Stimulated activated CD4-positive, alpha-beta T cell treated with anti-CD3 and anti-CD28 coated beads, Interleukin-4, amount 100 ng/mL, for 4 hours (primary cell): ENCODE measurements at places on chromosomes 7 and 10.

DNA sequence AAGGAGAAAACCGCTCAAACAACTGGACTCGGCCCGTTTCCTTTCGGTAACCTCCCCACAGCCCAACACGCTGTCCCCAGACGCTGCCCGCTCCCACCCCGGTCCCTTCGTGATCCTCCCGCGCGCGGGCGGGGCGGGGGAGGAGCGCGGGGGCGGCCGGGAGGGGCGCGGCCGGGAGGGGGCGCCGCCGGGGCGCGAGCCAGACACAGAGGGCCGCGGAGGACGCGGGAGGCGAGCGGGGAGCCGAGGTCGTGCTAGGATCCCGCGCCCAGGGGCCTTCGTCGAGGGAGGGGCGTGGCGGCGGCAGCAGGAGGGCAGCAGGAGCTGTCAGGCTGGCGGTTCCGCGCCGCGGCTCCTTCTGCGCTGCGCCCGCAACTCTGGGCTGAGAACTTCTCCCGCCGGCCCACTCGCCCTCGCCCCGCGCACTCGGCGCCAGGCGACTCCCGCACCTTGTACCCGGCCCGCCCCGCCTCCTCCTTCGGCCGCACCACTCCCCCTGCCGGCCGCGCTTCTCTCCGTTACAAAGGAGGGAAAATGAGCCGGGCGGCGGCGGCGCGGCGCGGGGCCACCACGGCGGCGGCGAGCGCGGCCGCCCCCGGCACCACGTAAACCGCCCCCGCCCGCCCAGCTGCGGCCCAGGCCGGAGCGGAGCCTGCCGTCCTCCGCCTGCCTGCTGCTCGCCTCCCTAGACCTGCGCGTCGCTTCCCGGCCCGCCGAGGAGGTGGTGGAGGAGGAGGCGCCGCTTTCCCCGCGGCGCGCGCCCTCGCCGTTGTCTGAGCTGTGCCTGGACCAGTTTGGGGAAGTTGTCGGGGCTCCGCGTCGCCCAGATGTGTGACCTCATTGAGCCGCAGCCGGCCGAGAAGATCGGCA, at the start of gene CDK14:
TSS of gene CDK14 (plus strand) at position 521 of the 870 bp plus-strand sequence. CDS start at position 828, 307 bp downstream.
- peak; percentile 1 for DNase-seq

DNA sequence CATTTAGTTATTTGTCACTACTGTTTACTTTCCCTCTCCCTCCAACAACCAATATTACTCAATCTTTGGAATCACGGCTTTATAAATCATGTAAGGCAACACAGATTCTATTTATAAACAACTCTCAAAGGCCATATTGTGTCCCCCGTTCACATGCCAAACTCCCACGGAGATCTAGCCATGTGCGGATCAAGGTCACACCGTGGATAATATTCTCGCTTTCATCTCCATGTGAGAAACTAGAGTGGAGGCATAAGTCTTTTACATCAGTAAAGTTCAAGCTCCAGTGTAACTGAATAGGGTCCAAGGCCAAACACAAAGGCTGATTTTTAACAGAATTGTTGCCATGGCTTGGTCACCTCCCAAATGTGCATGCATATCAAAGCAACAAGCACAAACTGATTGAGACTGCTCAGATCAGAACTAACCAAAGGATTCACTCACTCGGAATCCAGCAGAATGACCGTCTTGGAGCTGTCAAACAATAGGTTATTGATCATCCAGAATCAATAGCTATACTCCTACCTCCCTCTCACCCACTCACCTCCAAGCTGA, 569.5 kb upstream of the LRRN3 start:
- no peak for DNase-seq

- peak; percentile 9 for DNase-seq
Observed at GRCh38 chr7:4683043-4683883, 1.2 kb downstream of the FOXK1 start.

GRCh38 chr7:119861385-119861784, 411.6 kb upstream of the KCND2 start:
- no peak for DNase-seq

GRCh38 chr10:6582298-6582697, 2.2 kb upstream of the PRKCQ start:
- no peak for DNase-seq

DNA sequence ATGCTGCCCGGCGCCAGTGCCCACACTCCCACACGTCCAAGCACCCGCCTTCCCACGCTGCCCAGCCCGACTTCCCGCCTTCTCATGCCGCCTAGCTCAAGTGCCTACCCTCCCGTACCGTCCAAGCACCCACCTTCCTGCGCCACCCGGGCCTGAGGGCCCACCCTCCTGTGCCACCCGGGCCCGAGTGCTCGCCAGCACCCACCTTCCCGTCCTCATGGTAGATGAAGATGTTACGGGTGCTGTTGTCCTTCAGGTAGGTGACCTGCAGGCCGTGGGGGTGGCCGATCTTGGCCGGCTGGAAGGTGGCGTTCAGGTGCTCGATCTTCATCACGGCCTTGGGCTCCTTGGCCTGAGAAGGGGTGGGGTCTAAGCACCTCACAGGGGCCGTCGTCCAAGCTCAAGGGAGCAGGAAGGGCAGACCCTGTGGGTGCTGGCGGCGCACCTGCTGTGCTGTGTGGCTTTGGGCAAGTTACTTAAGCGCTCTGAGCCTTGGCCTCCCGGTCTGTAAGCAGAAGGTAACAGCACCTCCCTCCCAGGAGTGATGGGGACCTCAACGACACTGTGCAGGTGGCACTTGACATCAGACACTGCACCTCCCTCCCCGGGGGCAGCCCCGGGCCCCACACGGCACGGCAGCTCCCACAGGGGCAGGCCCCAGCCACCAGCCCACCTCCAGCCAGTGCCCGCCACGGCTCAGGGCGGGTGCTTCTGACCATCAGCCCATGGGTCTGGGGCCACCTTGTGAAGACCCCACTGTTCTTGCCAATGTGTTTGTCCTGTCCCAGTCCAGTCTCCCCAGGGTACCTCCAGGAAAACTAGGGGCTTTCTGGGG, 27.8 kb downstream of the GET4 start:
- DNase-seq: no peak

DNA sequence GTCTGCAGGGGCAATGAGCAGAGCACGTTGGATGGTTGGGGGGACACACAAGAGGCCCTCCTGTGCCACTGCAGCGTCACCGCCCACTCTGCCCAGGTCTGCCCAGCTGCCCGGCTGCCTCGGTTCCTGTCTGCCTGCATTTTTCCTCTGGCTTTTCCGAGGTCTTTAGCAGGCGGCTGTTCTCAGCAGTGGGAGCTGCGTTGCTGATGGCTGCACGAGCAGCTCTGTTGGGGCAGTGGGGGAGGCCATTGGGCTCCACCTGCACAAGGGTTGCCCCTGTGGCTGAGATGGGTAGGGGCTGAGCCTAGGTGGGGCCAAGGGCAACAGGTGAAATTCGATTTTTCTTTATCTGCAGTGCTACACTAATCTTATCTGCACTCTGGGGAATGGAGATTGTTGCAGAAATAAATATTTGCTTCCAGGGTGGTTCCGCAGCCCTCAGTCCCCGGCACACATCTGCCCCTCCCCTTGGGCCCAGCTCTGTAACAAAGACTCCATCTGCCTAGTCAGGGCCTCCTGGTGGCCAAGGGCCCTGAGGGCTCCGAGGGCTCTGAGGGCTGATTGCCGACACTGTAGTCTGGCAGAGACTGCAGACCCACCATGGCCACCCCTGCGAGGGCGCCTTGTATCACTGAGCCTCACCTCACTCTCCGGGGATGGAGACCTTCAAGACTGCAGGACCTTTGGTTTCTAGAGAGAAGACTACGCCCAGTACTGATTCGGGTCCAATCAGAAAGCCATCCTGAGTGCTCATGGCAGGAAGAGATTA, 141.7 kb upstream of the SHH start:
- no peak for DNase-seq
